Skeletal muscle tissue (tissue), 5 donors: ENCODE measurements at places on chromosomes 7 and 10. TPM values are rescaled to one million over a fixed set of nuclear protein-coding genes. Genes with fewer than 3 reads are reported as not detected.

The CUBN gene
- 4.2 TPM for total RNA-seq

The RASA4B gene
- total RNA-seq = 2.6 TPM

The STRIP2 gene
- 5.2 TPM for total RNA-seq

The ZNF487 gene
- 8.4 TPM for total RNA-seq

The ZNF804B gene
- not detected for total RNA-seq

The DDX56 gene
- total RNA-seq = 49.1 TPM

The OR6B1 gene
- total RNA-seq = not detected

The SGPL1 gene
- 37.1 TPM for total RNA-seq

The SH2D4B gene
- total RNA-seq = under 0.01 TPM

The LIPF gene
- not detected for total RNA-seq

The TEX47 gene
- total RNA-seq = not detected

The ICA1 gene
- total RNA-seq = 8.9 TPM

The VENTX gene
- not detected for total RNA-seq

The LRIT1 gene
- total RNA-seq = not detected

The PPP1R3C gene
- total RNA-seq = 218 TPM

The IMMP2L gene
- total RNA-seq = 15.7 TPM
